ENCODE measurements at places on chromosomes 4 and X. TPM values are rescaled to one million over a fixed set of nuclear protein-coding genes. Genes with fewer than 3 reads are reported as not detected.

GRCh38 chr4:115272185-115272584, 158.8 kb upstream of the NDST4 start:
- no peak overlapping the region for H3K4me3 ChIP-seq
- H3K4me1 ChIP-seq = no peaks in the 10 kb centered on the region
- H3K27me3 ChIP-seq = no peaks in the 10 kb centered on the region
- no peak overlapping the region for H3K27ac ChIP-seq
- DNase-seq = no peak

GRCh38 chr4:152778656-152779512, 646 bp downstream of the TIGD4 start:
- peak overlapping the region; percentile 90 for H3K27ac ChIP-seq
- no peaks in the 10 kb centered on the region for H3K36me3 ChIP-seq
- DNase-seq = peak; percentile 25
- peak overlapping the region; percentile 53 for H3K4me3 ChIP-seq
- H3K4me1 ChIP-seq = no peaks in the 10 kb centered on the region
- peaks cover 6% of the 10 kb centered on the region for H3K27me3 ChIP-seq

- no peaks in the 10 kb centered on the region for H3K36me3 ChIP-seq
- DNase-seq = no peak
- H3K4me1 ChIP-seq = no peaks in the 10 kb centered on the region
- peaks cover 1% of the 10 kb centered on the region for H3K27me3 ChIP-seq
Measured at GRCh38 chrX:69522052-69522451, 17.9 kb downstream of the NALF2 start.

- no peaks in the 10 kb centered on the region for H3K36me3 ChIP-seq
- no peak overlapping the region for H3K27ac ChIP-seq
- DNase-seq = no peak
Measured at GRCh38 chr4:154559141-154559493, 3.7 kb upstream of the FGB start.

- DNase-seq = no peak
- H3K27ac ChIP-seq = no peak overlapping the region
- no peak overlapping the region for H3K4me3 ChIP-seq
- no peaks in the 10 kb centered on the region for H3K4me1 ChIP-seq
Measured at GRCh38 chrX:9728261-9728660, 37.4 kb downstream of the GPR143 start.

GRCh38 chrX:30975467-30975866, 86.4 kb upstream of the TAB3 start:
- no peaks in the 10 kb centered on the region for H3K4me1 ChIP-seq
- H3K36me3 ChIP-seq = no peaks in the 10 kb centered on the region
- no peak overlapping the region for H3K27ac ChIP-seq
- H3K27me3 ChIP-seq = peaks cover 10% of the 10 kb centered on the region
- no peak for DNase-seq

DNA sequence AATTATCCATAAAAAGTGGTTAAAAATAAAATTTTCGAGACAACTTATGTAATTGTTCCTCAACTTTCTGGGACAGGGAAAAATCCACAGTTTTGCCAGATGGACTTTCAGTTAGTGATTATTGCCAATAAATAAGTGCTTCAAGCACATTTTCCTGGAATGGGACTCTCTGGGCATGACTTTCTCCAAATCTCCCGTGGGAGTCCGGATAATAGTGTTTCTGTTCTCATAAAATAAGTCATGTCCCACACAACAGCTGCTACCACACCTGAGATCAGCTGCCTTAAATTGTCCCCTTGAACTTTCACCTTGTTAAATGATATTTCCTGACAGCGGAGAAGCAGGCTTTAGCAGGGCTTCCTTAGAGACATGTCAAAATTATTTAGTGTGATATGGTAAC, 133.4 kb upstream of the NAP1L5 start:
- no peak overlapping the region for H3K4me3 ChIP-seq
- no peaks in the 10 kb centered on the region for H3K27me3 ChIP-seq
- no peaks in the 10 kb centered on the region for H3K36me3 ChIP-seq
- H3K27ac ChIP-seq = no peak overlapping the region

DNA sequence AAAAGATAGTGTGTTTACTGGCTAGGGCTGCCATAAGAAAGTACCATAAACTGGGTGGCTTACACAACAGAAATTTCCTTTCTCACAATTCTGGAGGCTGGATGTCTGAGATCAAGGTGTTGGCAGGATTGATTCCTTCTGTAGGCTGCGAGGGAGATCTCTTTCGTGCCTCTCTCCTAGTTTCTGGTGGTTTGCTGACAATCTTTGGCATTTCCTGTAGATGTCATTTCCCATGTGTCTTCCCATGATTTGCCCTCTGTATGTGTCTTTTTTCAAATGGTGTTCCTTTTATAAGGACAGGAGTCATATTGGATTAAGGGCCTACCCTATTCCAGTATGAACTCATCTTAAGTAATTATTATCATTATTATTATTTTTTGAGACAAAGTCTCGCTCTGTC, 27.9 kb upstream of the LCORL start:
- H3K27me3 ChIP-seq = no peaks in the 10 kb centered on the region
- peak; percentile 9 for DNase-seq
- H3K4me1 ChIP-seq = no peaks in the 10 kb centered on the region

DNA sequence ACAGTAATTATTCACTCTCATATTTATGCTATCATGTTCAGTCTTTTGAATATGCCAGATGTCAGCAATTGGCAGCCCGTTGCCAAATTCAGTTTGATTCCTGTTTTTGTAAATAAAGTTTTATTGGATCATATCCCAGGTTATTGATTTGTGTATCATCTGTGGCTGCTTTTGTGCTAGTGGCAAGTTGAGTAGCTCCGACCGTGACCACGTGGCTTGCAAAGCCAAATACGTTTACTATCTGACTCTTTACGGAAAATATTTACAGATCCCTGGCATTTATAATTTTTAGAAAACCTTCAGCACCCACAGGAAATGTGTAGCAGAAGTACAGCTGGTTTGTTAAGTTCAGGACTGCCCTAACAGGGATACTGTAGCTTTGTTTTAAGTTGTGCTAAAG, 67.4 kb downstream of the VCX2 start:
- peaks cover 9% of the 10 kb centered on the region for H3K27me3 ChIP-seq
- no peak overlapping the region for H3K4me3 ChIP-seq
- H3K27ac ChIP-seq = no peak overlapping the region

DNA sequence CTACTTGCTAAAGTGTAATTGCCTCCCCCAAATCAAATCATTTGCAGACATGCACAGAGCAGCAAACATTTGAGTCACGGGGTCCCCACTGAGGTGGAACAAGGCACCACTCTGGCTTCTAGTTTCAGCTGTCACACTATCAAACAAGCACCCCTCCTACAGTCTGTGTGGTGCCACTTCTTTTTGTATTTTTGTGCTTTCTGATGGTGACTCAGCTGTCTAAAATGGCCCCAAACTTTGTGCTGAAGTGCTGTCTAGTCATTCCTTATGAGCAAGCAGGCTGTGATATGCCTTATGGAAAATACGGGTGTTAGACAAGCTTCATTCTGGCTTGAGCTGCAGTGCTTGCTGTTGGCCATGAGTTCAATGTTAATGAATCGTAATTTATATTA, 15.4 kb downstream of the IGFBP7 start:
- H3K4me1 ChIP-seq = peaks cover 21% of the 10 kb centered on the region
- no peak overlapping the region for H3K4me3 ChIP-seq
- H3K27ac ChIP-seq = no peak overlapping the region
- no peaks in the 10 kb centered on the region for H3K36me3 ChIP-seq

DNA sequence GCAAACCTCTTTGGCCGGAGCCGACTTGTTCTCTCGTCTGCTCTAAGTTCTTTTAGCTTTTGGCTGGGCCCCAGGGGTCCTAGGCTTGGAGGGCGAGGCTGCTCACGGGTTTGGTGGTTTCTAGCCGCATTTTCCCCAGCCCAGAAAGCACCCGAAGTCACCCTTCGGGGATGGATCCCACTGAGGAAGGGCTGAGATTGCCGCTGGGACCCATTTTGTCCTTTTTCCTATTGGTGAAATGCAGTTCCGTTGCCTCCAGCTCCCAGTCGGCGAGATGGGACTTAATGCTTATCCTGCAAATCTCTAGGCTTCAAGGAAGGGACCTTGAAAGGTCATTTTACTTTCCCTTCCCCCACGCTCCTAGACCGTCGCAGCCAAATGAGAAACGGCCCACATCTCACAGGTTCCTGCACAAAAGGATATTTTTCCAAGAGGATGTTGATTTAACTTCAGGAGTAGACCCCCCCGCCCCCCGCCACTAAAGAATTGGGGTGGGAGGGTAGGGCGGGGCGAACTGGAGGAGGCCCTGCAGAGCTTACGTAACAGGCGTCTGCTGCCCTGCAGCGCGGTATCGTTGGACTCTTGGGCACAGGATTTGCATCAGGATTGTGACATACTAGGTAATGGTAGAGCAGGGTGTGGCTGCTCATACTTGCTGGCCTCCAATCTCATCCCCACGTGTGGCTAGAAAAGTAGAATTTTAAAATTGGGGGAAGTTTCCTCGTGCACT, 564 bp downstream of the PGK1 start:
- DNase-seq = peak; percentile 54
- peak overlapping the region; percentile 65 for H3K4me3 ChIP-seq
- peak overlapping the region; percentile 96 for H3K27ac ChIP-seq
- peaks cover 19% of the 10 kb centered on the region for H3K4me1 ChIP-seq

DNA sequence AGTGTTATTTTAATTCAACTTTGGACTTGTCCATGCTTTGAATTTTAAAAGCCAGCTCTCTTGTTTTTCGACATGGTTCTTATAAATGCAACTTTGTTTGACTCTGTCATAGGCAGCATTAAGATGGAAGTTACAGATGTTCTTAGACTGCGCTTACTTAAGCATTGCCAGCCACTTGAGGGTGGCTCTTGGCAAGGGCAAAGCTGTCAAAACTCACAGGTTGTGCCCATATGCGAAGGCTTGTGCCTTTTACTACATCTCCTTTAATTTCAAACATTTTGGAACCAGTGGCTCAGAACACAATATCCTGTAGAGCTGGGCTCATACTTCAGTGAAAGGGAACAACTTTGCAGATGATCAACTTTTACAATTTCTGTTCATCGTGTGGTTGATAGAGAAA, 135.5 kb downstream of the TRAM1L1 start:
- H3K4me3 ChIP-seq = no peak overlapping the region
- DNase-seq = no peak
- no peaks in the 10 kb centered on the region for H3K36me3 ChIP-seq
- H3K27me3 ChIP-seq = no peaks in the 10 kb centered on the region
- H3K4me1 ChIP-seq = no peaks in the 10 kb centered on the region
- no peak overlapping the region for H3K27ac ChIP-seq

DNA sequence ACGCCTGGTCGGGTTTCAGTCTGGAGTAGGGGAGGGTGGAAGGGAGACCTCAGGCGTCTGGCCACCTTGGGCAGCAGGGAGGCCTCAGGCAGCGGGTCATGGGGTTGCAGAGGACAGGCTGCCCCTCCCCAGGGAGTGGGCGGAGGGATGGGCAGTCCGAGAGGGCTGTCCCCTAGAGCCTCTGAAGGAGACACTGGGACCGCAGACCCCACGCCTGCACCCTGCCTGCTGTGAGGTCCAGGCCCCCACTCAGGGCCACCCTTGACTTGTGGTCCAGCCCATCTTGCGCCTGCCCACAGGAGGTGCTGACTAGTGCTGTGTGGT, 16.5 kb downstream of the FGFRL1 start:
- H3K27ac ChIP-seq = no peak overlapping the region
- H3K27me3 ChIP-seq = no peaks in the 10 kb centered on the region

DNA sequence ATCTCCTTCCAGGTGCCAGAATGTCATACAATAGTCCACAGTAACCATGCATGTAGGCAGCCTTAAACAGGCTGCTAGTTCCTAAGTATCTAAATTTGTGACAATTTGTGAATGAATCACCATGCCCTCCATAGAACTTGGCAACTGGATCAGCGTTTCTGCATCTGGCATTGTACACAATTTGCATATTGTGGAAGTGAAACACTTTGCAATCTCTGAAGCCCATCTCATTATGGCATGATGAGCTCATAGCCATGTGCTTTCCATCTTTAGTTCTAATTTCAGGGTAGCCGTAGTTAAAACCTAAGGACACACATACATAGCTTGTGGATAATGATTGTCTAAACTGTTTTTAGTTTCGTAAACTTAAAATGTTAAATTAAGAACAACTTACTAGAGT, 573.6 kb downstream of the PPP4R3C start:
- no peak overlapping the region for H3K27ac ChIP-seq
- H3K4me3 ChIP-seq = no peak overlapping the region
- no peaks in the 10 kb centered on the region for H3K36me3 ChIP-seq
- no peak for DNase-seq

DNA sequence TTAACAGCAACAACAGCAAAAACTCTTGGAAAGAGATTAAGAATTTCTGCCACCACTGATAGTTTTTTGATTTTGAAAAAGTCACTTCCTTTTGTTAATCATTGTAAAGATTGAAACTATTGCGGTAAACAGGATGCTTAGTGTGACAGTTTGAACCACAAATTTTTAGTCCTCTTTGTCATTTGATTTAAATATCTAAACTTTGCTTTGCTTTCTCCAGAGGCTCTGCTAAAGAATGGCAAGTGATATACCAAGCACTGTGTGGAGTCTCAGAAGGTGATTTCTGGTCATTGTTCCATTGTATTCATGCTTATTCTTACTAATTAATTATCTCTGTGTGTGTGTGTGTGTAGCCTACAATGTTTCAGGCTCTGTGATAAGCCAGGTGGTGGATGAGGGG, 155.6 kb downstream of the BMPR1B start:
- H3K27me3 ChIP-seq = no peaks in the 10 kb centered on the region
- H3K27ac ChIP-seq = no peak overlapping the region
- no peaks in the 10 kb centered on the region for H3K36me3 ChIP-seq
- DNase-seq = no peak
- H3K4me1 ChIP-seq = no peaks in the 10 kb centered on the region

- H3K4me1 ChIP-seq = no peaks in the 10 kb centered on the region
- H3K27me3 ChIP-seq = no peaks in the 10 kb centered on the region
- DNase-seq = no peak
- H3K4me3 ChIP-seq = no peak overlapping the region
Measured at GRCh38 chr4:171118091-171118490, 695.1 kb upstream of the GALNTL6 start.

DNA sequence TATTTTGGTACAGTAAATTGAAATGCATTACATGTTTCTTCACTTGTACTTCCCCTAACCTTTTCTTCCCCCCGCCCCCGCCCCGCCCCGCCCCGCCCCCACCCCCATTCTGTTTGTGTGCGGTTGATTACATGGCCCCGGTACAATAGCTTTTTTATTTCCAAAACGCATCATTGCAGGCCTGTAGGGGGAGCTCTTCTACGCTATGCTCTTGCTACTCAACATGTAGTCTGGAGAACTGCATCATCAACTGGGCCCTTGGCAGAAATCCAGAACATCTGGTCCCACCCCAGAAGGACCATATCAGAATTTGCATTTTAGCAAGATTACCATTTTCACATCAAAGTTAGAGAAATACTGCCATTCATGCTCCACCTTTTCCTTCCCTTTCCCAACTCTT, 333.3 kb upstream of the DDX53 start:
- H3K27ac ChIP-seq = no peak overlapping the region
- no peak overlapping the region for H3K4me3 ChIP-seq
- no peaks in the 10 kb centered on the region for H3K36me3 ChIP-seq
- peak; percentile 16 for DNase-seq
- H3K4me1 ChIP-seq = no peaks in the 10 kb centered on the region
- no peaks in the 10 kb centered on the region for H3K27me3 ChIP-seq

EGF gene
- total RNA-seq = 1.7 TPM

SERTM2 gene
- not detected for total RNA-seq

ZNF630 gene
- total RNA-seq = 6.7 TPM

UBQLN2 gene
- 27.3 TPM for total RNA-seq

GCNA gene
- 3.7 TPM for total RNA-seq

TMPRSS11F gene
- not detected for total RNA-seq

SPANXA1 gene
- total RNA-seq = not detected

ADAMTS3 gene
- 12.9 TPM for total RNA-seq

DDX53 gene
- not detected for total RNA-seq

PNMA5 gene
- not detected for total RNA-seq

ADH7 gene
- total RNA-seq = 5.4 TPM

PAGE1 gene
- not detected for total RNA-seq

SULT1B1 gene
- 11.0 TPM for total RNA-seq

BEND2 gene
- not detected for total RNA-seq

GLOD5 gene
- 1.6 TPM for total RNA-seq

Measured in lung (tissue), 17 donors.